ENCODE measurements at places on chromosomes 6 and 20. TPM values are rescaled to one million over a fixed set of nuclear protein-coding genes. Genes with fewer than 3 reads are reported as not detected.

DNA sequence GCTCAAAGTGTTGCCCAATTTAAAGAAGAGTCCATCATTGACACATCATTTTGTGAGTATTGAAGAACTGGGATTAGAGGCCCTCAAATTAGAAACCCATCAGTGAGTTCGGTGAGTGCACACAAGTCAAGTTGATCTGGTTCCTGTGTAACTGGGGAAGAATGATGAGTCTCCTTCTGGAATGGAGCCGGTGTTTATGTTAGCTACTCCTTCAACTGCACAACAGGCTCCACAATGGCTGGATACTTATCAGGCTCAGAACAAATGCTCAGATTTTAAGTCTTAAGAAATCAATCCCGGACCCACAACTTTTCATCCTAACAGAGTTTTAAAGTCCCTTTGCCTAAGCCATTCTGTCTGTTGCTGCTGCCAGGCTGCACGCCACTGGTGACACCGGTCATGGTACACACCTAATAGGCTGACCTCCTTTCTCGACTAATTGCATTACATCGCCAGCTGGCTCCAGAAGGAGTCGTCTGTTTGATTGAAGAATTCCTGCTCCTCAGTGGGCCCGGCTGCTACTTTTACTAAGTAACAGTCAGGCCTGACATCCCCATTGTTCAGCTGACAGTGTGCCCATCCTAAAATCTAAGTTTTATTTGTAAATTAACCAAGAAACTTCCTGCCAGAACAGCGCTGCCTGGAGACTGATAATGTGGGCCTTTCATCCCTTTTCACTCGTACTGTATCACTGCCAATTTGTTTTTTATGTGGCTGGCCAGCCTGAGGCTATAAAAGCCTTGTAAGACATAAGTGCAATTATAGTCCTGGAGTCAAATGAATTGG, 130.4 kb downstream of the INSM1 start:
- DNase-seq, result no peak

DNA sequence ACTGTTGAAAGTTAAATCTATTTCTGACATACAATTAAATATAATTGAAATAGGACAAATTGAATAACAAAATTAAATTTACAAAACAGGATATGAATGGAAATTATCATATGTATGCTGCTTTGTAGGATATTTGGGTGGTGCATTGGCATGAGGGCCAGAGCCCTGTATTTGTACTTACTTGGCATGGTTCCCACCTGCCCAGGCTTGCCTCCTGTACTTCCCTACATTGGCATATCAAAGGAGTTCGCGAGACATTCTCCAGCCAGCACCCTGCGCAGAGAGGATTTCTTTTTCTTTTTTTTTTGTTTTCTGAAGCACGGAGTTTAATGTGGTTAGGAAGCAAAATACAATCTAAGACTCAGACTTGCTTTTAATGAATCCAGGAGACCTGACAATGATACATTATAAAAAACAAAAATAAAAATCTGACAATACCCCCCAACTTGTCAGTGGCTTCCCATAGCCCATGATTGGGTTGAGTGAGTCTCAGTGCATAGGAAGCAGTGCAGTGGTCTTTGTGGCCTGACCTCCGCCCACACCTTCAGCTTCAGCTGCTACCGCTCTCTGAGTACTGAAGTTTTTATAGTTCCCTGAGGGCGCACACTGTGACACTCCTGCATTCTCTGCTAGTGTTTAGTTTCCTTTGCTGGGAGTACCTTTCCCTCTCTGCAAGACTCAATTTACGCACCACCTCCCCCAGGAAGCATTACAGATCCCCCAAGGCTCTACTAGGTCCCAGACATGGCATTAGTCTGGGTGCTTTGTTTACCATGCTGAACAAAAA, 440.8 kb downstream of the UTRN start:
- DNase-seq, result no peak

Gene PRICKLE4
- 5.8 TPM for total RNA-seq

Gene SYNE1
- total RNA-seq, result 184 TPM
